ENCODE measurements at places on chromosomes 3 and 15.

DNA sequence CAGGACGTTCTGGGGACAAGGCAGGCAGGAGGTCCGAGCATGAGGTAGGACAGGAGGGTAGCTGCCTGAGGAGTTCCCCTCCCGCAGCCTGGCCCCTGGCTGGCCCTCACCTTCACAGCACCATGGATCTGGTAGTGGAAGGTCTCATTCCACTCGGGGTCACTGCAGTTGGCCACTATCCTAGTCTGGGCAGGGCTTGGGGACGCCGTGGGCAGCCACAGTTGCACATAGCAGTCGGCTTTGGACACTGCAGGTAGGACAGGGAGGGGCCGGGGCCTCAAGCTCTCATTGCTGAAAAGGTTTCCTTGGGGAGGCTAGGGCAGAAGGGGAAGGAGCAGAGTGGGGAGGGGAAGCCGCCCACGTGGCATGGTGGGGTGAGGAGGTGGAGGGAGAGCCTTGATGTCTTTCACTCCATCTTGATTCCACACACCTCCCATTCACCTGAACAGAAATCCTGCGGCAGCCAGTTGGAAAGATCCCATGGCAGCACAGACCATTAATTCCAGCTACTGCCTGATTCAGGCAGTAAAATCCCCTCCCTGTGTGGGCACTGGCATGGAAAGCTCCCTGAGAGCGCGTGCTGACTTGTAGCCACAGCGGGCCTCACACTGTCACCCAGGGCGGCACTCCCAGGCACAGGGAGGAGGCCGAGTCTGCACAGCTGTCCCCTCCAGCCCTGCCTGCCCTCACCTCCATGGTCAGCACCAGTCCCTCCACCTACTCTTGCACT lies 2.1 kb downstream of the PLA2G4F start:
- no peak for DNase-seq

- DNase-seq: no peak
Observed at GRCh38 chr15:56759450-56759845, 26.1 kb upstream of the ZNF280D start.

GRCh38 chr3:99774467-99774866 lies 43.2 kb upstream of the CMSS1 start:
- no peak for DNase-seq

DNA sequence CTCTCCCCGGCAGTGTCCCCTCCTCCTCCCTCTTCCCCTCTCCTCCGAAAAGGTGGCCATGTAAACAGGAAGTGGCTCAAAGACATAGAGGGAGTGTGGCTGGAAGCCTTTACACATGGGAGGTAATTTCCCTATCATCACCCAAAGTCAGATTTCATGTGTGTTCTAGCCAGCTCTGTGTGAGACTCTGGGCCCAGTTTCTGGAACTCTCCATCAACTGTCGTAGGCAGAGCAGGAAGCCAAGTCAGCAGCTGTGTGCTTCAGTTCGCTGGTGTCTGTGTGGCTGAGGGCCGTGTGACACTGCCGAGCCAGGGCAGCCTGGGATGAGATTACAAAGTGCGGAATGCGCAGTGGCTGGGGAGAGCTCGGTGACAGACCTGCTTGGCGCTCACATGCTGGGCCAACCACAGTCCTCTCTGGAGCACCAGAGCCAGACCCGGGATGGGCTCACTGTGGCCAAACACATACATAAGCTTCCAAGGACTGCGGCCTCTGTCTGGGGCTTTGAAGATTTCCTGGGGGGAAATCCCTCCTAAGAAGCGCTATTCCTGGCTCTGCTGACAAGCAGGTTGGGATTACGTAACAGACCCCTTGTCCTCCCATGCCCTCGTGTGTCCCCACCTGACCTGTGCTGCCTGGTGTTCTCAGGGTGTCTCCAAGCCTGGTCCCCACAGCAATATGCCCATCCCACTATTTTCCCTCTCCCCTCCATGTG lies 50.7 kb downstream of the UMPS start:
- DNase-seq: no peak

DNA sequence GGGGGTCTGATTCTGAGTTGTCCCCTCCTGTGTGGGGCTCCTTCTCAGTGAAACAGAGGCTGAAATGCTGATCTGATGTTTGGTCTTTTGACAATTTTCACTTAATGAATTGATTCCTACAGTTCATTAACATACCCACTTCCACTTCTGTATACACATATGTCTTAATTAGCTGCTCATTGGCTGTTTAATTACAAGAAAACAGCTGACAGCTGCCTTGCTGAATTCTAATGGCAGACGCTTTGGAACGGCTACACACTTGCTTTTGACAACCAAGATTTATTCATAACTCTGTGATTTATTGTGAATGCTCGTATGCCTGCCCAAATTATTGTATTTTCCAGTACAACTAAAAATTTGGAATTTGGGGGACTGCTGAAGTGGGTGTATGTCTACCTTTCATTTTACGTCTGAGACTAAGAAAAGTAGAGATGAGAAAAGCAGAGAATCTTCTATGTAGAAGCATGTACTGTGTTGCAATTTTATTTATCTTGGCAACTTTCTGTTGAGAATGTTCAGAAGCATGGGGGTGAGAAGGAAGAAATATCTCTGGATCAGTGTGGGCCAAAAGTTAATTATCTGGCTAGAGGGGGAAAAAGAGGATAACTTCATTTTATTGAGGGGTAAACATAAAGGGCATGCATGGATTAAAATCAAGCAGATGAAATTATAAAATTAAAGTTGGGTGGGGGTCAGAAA lies 46.5 kb upstream of the ICE2 start:
- DNase-seq: no peak

DNA sequence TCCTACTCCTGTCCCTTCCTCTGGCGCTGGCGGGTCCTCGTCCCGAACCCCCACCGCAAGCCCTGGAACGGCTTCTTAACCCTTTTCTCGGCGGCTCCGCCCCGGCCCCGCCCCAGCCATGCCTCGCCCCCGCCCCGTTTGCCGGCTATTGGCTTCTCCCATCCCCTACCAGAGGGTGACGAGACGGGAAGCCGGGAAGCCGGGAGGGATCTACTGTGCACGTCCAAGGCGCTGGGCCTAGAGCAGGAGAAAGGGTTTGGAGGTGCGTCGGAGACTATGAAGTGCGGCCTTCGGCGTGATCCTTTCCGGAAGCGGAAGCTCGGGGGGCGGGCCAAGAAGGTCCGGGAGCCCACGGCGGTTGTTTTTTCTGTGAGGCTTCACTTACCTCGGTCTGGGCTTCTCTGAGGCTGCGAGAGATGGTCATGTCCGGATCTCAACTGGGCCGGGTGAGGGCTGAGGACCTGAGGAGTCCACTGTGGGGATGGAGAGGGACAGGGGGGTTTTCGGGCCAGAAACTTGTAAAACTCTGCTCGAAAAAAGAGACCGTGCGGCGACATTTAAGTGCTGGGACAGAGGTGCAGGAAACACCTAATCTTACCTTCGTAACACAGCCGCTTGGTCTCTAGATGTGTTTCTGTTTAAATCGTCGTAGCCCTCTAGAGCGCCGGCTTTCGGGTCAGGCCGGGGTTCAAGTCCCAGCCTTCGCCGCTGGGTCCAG lies 21.4 kb downstream of the ROPN1B start:
- peak; percentile 47 for DNase-seq

- DNase-seq: peak; percentile 77
Observed at GRCh38 chr3:196528639-196529233, 13.6 kb upstream of the SMCO1 start.

- no peak for DNase-seq
Observed at GRCh38 chr15:101329867-101330380, 34.9 kb upstream of the SNRPA1 start.

- no peak for DNase-seq
Observed at GRCh38 chr3:152252755-152253154, 16.0 kb upstream of the MBNL1 start.

- DNase-seq: no peak
Observed at GRCh38 chr15:43225201-43225949, 4.6 kb upstream of the EPB42 start.

DNA sequence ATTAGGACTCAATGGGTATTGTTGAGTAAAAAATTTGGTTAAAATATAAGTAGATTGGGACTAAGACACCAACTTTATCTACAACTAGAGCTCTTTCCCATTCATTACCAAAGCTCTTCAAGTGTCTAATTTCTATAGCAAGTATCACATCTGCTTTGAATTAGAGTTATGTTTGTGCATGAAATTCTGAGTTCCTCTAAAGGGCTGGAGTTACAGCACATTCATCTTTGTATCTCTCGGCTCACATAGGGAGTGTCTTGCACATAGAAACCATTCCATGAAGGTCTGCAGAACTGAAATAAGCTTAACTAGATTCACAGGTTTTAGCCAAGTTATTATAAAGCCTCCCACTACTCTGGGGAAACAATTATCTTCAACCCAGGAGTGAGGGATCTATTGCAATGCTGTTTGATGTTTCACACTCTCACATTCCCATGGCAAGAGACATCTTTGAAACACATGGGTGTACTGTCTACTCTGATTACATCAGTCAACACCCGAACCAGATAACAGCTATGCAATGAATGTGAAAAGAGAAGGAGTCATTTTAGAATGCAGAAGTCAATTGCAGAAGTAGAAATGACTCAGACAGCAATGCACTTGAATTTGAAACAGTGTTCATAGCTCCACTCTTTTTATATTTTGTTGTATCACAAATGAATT lies 93.1 kb upstream of the KBTBD8 start:
- DNase-seq: no peak

- no peak for DNase-seq
Observed at GRCh38 chr3:157464321-157464720, 27.7 kb downstream of the PTX3 start.

DNA sequence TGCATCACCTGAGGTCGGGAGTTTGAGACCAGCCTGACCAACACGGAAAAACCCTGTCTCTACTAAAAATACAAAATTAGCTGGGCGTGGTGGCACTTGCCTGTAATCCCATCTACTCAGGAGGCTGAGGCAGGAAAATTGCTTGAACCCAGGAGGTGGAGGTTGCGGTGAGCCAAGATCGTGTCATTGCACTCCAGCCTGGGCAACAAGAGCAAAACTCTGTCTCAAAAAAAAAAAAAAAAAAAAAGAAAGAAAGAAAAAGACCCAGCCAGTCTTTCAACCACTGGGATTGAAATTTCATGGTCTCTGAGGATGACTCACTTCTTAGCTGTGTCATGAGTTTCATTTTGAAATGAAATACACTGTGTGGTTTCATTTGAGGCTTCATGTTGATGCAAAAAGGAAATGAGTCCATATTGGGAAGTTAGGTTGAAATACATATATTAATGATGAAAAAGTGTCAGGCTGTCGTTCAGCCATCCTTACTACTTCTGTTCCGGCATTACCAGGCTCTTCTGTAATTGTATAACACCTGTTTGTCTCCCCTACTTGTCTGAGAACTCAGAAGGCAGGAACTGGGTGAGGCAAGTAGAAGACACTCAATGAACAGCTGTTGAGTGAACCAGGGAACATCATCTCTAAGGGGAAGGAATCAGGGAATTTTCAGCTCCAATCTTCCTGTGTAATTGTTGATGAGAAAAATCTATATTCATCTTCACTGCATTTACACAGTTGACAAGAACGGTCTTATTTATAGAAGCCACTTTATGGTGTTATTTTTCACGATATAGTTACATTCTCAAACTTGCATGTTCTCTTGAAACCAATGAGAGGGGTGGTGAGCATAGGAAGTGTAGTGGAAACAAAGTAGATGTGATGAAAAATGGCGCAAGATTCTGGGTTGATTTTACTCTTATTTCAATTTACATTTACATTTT lies 87.4 kb downstream of the NFKBIZ start:
- no peak for DNase-seq

- DNase-seq: no peak
Observed at GRCh38 chr3:126381966-126382365, 12.7 kb upstream of the CFAP100 start.

DNA sequence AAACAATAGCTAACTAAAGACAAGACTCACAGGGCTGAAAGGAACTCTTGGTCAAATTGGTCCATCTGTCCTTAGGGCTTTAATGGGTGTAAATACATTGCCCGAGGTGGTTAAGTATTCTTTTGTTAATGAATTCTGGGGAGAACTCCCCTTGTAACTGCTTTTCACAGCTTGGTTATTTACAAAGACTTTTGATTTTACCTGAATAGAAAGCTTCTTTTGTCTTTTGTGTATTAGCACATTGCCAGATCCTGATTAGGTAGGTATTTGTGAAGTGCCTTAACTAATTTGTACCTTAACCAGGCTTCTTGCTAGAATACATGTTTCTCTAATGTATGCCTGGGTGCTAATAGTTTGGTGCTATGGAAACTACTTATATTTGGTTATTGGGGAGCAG lies 14.0 kb downstream of the CHD2 start:
- no peak for DNase-seq

- no peak for DNase-seq
Observed at GRCh38 chr3:56291953-56292352, 176.3 kb downstream of the ERC2 start.

DNA sequence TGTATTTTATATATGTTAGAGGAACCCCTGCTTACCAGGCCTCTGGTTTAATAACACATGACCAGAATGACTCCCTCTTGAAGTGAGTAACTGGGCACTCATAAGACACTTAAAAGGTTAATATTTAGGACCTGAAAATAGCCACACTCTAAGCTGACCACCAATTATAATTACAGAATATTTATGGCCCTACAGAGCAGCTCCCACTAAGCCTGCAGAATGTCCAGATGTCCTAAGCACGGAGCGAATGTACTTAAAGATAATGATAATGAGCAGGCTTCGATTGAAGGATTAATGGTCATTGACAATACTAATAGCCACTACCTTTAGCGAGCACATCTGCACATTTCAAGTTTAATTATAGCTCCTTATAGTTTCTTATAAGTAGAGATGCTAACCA lies 22.8 kb upstream of the KCTD6 start:
- DNase-seq: no peak

- no peak for DNase-seq
Observed at GRCh38 chr15:72358650-72359171, 17.1 kb downstream of the HEXA start.

- DNase-seq: no peak
Observed at GRCh38 chr3:173249457-173249856, 108.4 kb upstream of the SPATA16 start.

- DNase-seq: no peak
Observed at GRCh38 chr15:26376243-26376642, 396.6 kb downstream of the GABRB3 start.

DNA sequence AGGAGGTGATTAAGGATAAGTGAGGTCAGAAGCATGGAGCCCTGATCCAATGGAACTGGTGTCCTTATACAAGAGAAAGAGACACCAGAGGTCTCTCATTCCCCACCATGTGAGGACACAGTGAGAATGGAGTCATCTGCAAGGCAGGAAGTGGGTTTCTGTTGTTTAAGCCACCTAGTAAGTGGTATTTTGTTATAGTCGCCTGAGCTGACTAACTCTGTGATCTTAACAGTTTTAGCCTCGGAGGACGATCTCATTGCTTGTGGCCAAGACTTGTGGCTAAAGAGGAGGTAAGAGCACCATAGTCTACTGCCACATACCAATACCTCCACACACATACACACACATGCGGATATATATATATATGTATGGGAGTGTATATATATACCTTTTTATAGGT lies 73.8 kb downstream of the MCTP2 start:
- DNase-seq: no peak

DNA sequence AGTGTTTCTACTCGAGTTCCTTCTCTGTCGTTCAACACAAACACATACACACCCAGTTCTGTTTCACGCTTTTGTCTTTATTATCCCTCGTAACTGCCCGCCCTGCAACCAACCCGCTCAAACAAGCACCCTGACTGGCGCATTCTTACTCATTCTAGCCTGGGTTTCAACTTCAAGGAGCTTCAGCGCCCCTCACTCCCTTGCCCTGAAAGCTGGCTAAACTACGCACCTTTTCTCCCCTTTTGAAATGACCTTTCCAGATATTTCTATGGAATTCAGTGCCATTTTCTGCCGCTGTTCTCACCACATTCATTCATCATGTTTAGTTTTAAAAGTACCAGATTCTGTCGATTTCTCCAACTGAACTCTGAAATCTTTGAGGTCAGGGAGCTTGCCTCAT lies 653 bp upstream of the MFSD1 start:
- DNase-seq: no peak
